Fibroblast of lung (primary cell): ENCODE measurements at places on chromosomes 11 and 22.

- DNase-seq: peak; percentile 65
Observed at GRCh38 chr11:45771566-45772448, 33.1 kb upstream of the SLC35C1 start.

- DNase-seq: no peak
Observed at GRCh38 chr11:70577948-70578347, 179.6 kb downstream of the CTTN start.

- DNase-seq: no peak
Observed at GRCh38 chr11:76161261-76161961, 44.9 kb downstream of the WNT11 start.

- DNase-seq: peak; percentile 63
Observed at GRCh38 chr11:124310721-124311120, 3.0 kb downstream of the OR8D1 start.

- no peak for DNase-seq
Observed at GRCh38 chr22:41974691-41975290, 5.5 kb downstream of the SEPTIN3 start.

DNA sequence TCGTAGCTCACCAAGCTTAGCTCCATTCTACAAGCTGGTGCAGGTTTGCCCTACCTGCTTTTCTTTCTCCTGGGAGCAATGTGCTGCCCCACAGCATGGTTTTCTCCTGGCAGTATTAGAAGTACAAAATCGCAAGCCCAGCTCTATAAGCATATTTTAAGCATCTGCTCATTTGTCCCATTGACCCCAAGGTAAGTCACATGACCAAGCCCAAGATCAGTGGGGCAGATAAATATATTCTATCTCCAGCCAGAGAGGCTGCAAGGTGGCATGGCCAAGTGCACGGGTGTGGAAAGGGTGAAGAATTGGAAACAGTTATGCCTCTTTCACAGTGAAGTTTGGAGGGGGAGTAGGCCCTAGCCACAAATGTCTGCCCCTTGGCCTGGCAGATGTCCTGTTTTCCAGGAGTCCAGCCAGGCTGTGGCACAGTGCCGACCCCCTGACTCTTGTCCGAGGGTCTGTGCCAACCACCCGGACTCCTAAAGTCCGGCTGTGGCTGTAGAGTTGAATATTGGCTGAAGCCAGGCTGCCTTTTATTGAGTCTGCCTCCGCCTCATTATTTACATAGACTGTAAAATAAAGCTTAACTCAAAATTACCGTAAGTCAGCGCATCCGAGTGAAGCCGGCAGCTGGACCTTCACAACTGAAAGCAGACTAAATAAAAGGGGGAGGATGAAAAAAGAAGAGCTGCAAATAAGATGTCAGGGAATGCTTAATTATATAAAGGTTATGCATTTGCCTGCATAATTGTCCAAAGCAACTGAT is 165.7 kb downstream of the COMMD9 start:
- no peak for DNase-seq

DNA sequence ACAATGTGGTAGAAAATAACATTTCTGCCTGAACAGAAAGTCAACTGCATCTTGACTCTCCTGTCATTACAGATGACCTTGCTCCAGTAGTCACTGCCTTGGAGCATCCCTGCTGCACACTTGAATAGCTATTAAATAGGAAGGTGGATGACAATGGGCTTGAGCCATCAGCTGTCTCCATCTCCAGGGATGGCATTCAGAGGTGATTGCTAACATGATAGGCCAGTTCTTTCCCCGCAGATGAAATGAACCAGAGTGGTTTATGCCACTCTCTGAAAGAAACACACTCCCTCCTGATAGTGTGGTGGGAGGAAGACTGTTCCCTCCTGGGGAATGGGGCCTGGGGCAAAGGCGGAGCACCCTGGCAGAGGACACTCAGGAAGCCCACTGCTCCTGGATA is 57.1 kb upstream of the OLFML1 start:
- no peak for DNase-seq

DNA sequence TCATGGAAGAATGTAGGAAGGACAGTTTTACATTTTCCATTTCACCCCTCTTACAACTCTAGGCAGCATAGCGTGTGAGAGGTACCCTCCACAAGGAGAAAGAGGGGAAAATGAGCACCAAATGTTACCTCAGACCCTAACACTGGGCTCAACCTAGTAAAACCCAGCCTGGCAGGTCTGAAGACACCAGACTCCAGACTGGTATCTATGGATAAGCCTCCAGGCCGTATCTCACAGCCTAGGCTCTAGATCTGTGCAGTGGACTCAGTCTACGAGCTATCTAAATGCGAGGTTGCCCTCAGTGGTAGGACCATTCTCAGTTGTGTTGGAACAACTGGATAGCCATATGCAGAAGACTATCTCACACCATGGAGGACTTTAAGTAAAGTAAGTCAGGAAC is 10.5 kb downstream of the TRIM5 start:
- DNase-seq: no peak

- DNase-seq: no peak
Observed at GRCh38 chr11:94650756-94651155, 83.6 kb downstream of the PIWIL4 start.

DNA sequence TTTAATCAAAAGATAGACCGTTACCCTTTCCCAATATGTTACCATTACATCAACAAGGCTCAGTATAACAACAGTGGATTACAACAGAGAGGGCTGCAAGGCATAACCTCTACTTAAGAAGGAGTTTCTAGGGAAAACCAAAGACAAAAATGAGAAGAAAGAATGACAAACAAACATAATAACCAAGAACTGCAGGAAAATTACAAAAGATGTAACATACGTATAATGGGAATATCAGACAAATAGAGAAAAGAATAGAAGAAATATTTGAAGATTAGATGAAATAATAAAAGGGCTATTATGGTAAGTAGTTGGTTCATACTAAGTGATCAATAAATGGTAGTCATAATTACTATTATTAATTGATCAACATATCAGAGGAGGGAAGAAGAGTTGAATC is 39.1 kb downstream of the SPON1 start:
- DNase-seq: no peak

DNA sequence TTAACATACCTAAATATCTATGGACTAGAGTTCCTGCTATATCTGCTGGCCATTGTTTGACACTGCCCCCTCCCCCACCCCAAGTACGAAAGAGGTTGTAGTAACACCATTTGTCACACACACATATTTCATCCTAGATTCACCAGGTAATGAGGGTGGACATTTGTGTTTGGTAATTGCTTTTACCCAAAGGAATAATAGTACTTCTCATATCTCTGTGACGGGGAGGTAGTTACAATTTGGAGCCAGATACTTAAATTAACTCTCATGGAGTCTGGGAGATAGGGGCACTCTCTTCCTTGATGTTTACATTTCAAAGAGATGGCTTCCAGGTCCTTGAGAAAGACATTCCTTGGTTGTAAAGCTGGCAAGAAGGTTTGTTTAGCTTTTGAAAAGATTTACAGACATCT is 38.7 kb downstream of the REXO2 start:
- no peak for DNase-seq
